Sciatic nerve (tissue), 2 donors: ENCODE measurements at places on chromosomes 1 and 21. TPM values are rescaled to one million over a fixed set of nuclear protein-coding genes. Genes with fewer than 3 reads are reported as not detected.
A peak's percentile ranks its signal among the peaks of the same experiment; 100 is the strongest.

DNA sequence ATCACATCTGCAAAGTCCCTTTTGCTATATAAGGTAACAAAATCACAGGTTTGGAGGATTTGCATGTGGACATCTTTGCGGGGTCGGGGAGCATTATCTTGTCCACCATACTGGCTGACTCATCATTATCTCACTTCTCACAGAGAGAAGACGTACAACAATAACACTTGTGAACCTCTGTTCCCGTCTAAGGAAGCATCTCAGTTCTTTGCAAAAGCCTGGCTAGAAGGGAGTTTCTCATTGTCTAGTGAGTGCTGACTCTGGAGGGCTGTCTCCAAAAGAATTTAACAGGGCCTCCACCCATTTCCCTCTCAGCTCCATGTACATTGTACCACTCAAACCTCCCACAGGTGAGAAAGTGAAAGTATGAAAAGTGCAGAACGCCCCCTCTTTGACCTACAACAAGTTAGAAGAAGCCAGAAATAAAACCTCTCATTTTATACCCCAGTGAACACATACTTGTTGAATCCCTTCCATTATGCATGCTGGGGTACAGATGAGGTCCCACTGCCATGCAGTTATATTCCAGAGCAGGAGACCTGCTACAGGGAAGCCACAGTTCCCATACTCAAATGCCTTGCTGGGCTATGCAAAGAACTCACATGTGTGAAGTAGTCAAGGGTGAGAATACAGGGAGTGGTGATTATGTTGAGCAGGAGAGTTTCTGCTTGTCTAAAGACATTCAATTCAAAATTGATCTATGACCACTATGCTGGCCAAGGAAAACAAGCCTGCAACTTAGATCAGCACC is 121.7 kb upstream of the PRDX6 start:
- DNase-seq = no peak

GRCh38 chr21:37912616-37913015 is 3.6 kb downstream of the KCNJ6 start:
- DNase-seq = no peak

DNA sequence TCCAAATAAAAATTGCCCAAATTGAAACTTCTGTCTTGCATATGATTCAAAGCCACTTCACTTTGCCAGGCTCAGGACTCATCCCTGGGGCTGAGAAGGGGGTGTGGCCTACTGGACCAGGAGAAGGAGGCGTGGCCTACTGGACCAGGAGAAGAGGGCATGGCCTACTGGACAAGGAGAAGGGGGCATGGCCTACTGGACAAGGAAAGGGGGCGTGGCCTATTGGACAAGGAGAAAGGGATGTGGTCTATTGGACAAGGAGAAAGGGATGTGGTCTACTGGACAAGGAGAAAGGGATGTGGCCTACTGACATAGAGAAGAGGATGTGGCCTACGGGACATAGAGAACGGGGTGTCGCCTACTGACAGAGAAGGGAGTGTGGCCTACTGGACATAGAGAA is 405.3 kb downstream of the RRAGC start:
- DNase-seq = no peak

DNA sequence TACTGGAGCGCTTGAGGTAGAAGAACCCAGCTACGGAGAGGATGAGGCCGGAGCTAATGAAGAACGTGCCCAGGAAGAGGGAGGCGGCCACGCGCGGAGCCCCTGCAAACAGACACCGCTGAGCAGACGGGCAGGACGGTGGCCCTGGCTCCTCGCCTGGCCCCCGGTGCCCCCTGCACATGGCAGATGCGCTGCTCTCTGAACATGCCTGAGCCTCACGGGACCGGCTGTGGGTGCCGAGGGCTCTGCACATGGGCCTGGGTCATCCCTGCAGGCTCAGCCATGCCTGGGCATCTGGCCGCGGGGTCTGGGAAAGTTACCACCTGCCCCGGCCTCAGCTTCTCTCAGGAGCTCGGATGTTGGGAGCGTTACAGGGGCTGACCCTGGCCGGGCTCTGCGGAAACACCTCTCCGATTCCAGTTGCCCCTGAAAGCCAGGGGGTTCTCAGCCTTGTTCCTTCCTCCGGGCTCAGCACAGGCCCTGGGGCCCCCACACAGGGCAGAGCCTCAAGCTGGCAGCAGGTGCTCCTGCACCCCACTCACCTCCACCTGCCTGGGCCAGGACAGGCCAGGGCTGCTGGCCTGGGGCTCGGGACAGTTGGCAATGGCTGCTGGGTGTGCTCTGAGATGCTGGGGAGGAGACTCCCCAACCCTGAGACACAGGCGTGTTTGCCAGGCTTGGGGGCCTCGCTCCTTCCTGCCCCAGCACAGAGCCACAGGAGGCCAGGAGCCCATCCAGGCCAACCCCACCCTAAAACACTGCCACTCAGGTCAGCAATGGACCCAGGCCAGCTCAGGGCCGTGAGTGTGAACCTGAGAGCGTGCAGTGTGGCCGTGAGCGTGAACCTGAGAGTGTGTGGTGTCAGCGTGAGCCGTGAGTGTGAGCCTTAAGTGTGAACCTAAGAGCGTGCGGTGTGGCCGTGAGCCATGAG is 12.1 kb upstream of the RNF223 start:
- DNase-seq = peak; percentile 55

- DNase-seq = no peak
Measured at GRCh38 chr1:8422510-8423268, 104.8 kb downstream of the SLC45A1 start.

GRCh38 chr1:35278886-35279554 is 10.5 kb downstream of the ZMYM4 start:
- DNase-seq = no peak

AJAP1 gene
- total RNA-seq = 1.4 TPM
